ENCODE measurements at places on chromosomes 12 and 14.

DNA sequence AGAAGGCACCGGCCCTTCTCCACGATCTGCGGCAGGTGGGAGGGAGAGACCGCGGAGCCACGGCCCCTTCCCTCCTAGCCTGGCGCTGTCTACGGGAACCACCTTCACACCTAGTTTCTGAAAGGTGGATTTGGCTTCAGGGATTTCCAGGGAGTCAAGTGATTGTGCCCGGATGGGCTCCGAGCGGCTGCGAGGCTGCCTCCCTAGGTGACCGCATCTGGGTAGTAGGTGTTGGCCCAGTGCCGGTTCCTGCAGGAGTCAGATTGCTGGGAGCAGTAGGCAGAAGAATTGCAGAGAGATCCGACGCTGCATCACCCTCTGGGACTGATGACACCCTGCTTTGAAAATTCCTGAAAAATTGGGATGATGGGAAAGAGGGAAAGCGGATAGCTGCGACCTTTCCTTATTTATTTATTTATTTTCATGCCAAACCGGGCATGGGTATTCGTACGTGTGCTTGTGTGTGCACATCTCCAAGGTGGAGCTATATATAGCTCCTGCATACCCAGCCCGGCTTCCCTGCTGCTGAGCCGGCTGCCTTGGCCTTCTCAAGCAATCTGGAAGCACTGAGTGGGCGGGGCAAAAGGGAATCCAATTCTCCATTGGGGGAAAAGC is 1.1 kb downstream of the CNTN1 start:
- peak; percentile 18 for DNase-seq

DNA sequence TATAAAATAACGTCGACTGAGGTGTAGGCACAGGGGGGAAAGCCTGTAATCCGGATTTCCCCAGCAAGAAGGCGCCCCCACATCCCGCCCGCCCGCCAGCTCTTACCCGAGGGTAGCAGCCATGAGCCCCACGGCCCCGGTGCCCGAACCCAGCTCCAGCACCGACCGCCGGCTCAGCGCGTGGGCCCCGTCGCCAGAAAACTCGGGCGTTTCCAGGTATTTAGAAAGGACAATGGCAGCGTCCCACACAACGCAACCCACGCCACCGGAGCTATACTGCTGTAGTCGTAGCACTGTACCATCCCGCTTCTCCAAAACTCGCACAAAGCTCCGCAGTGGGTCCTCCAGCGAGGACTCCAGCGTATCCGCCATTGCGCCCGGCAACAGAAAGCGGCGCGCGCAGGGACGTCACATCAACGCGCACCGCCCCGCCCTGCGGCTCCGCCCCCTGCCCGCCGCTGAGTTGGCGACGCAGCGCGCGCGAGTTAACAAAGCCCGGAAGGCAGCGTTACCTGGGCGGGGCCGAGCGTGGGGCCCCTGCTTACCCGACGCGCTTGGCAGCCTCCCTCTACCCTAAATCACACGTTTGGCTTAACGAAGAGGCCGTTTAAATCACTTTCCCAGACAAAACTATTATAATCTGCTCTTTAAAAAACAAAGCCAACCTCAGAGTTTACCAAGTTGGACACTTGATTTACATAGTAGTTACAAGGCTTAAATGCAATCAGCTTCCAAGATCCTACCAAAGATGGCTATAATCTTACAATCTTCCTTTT is at the start of gene VCPKMT:
TSS of gene VCPKMT (minus strand) at position 392 of the 776 bp plus-strand sequence. CDS start at position 372, 20 bp downstream.
- DNase-seq = peak; percentile 96

DNA sequence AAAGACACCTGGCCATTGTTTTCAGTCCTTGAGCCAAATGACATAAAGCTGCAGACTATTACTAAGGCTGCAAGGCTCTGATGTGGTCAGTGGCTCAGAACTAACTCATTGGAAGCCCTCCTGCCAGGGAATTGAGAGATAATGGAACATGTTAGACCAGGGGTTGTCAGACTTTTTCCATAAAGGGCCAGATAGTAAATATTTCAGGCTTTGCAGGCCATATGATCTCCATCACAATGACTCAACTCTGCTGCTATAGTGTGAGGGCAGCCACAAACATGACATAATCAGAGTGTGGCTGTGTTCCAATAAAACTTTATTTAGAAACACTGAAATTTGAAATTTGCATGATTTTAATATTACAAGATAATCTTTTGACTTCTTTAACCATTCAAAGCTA is 140.3 kb downstream of the TMEM30B start:
- no peak for DNase-seq

DNA sequence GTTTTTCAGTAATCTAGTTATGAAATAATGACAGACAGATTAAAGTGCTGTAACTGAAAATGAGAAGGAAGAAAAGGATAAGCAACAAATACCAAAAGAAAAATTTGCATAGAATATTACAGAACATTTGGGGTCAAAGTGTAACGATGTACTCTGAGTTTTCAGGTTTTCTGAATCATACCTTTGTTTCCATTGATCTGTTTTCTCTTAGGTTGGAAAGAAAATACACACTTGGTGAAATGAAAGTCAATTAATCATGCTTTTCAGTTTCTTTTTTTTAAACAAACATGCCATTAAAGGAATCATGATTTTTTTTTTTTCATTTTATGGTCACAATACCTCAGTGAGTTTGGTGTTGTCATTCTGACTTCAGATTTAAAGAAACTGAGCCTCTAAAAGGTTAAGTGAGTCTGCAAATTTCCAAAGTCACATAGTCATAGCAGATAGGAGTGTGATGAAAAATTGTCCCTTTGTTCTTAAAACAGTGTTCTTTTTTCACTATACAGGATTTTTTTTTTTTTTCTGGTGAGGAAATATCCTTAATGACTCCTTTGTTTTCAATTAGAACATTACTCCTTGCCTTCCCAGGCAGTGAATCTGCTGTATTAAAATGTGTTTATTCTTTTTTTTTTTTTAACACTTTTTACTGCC is 35.9 kb upstream of the PZP start:
- DNase-seq = no peak

DNA sequence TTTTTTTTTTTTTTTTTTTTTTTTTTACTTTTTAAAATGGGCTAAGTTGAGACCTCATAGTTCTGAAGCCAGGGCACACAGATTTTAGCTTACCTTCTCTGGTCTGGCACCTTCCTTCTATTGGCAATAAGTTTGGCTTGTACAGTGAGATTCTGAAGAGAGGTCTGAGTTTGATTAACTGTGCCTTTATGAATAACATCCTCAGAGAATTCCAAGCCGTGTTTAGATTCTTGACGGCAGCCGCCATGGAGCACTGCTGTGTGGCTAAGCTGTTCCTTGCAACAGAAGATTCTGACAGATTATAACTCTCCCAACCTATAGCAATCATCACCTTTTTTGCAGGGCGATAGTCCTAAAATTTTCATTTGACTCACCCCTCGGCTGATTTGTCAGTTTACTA is 354.9 kb upstream of the FAR2 start:
- no peak for DNase-seq

DNA sequence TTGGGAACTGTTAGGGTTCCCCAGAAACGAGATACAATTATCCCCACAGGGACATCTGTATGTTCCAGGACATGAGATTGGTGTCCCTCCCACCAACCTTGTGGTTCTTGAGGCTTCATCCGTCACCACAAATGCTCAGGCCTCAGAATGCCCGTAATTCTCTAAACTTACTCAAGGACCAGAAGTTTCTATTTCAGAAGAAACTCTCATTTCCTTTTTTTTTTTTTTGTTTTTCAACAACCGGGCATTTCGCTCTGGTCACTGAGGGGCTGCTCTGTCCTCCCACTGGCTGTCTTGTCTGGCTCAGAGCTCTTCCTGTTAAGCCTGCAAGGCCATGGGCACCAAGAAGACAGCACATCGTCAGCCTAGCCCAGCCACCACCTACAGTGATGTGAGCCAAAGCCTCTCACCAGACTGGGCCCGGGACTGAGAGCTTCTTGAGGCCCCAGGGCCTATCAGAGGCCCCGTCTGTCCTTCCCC is 36.2 kb downstream of the VDR start:
- peak; percentile 16 for DNase-seq

GRCh38 chr12:51917746-51918453 is 10.6 kb downstream of the ACVRL1 start:
- no peak for DNase-seq

GRCh38 chr14:66233591-66233990 is 252.6 kb upstream of the CCDC196 start:
- no peak for DNase-seq

DNA sequence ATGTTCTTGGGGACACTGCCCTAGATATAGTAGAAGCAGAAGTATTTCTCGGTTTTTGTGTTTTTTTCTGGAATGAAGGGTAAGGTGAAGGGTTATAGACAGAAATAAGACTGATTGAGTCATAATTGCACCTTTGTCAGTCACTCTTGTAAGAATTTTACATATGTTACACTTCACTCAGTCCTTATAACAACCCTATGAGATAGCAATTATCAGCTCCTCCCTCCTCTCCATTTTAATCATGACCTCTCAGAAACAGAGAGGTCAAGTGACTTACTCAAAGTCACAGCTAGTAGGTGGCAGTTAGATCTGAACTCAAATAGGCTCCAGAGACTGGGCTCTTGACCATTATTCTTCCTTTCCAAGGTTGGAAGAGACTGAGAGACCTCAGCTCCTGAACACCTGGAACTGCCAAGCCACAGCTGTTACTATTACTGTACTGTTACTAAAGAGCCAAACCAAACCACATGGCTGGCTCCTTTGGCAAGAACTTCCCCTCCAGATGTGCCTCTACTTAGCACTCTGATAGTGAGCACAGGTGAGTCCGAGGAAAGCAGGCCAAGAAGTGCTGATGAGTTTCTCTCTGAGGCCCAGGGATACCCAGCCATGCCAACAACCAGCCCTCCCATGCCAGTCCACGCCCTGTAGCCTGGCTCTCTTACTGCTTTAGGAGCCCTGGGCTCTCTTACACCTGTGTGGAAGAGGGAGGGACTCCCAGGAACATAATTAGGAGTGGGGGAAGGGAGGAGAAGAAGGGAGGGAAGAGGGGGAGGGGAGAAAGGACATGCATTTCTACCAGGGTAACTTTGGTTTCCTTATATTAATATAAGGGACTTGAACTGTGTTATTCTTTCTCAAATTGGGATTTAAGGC is 121.3 kb downstream of the CRADD start:
- DNase-seq = no peak

DNA sequence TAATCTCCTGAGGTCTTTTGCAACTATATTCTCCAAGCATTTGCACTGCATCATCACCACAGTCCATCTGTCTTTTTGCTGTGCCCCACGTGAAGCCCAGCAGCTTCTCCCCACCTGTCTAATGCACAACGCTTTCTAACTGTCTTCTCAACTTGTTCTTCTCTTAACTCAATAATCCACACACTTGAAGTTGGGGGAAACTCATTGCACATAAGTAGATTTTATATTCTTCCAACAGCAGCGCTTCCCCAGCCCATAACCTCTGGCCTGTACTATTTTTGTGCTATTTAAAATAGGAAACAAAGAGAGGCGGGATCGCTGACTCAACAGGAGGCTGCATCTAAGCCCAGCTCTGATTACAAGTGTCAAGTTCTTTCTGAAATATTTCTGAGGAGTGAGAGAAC is 226.7 kb downstream of the GXYLT1 start:
- no peak for DNase-seq

DNA sequence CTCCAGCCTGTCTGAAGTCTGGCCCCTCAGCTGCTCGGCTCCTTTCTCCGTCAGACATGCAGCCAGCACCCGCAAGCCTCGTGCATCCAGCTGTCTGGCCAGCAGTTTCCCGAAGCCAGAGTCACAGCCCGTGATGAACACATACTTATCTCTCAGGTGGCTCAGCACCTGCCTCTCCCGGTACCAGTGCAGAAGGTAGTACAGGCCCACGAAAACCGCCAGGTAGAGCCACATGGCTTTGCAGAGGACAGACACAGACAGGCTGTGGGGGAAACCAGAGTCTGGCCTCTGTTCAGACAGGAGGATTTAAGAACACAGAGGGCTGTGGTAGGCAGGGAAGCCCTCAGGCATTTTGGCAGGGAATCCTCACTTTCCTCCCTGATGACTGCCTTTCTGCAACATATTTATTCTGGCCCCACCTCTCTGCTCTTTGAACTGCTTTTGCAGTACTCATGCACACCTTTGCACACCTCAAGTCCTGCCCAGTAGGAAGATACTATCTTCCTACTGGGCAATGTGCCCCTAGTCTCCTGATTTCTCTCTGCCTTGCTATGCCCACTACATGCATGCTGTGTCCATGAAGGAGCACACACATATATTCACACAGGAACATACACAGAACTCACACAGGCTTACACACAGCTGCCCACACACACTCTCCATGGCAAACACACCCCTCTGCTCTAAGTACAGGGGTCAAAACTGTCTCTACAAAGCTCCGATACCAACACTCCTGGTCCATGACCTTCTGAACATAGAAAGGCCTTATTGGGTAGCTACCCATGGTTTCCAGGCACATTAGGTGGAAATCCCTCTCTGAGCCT is at the start of gene RDH16:
TSS of gene RDH16 (minus strand) at position 380 of the 824 bp plus-strand sequence. CDS start at position 234, 146 bp downstream.
- no peak for DNase-seq

DNA sequence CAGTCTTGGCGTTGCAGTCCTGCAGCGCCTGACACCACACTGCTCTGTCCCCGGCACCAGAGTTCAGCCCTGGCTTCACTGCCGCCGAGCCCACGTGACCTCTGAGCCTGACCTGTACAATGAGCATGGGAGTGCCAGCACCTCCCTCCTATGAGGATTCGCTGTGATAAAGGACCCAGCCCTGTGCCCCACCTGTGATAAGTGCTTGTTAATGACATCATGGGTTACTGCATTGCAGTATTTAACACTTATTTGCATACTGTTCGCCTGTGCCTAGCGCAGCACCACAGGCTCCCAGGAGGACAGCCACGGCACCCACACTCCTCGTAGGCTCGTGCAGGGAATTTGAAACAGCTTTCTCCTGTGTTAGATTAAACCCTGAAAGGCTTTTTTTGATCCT is 118.2 kb upstream of the GSC start:
- DNase-seq = peak; percentile 74
